Stomach (tissue), 19 donors: ENCODE measurements at places on chromosomes 1 and 21.

DNA sequence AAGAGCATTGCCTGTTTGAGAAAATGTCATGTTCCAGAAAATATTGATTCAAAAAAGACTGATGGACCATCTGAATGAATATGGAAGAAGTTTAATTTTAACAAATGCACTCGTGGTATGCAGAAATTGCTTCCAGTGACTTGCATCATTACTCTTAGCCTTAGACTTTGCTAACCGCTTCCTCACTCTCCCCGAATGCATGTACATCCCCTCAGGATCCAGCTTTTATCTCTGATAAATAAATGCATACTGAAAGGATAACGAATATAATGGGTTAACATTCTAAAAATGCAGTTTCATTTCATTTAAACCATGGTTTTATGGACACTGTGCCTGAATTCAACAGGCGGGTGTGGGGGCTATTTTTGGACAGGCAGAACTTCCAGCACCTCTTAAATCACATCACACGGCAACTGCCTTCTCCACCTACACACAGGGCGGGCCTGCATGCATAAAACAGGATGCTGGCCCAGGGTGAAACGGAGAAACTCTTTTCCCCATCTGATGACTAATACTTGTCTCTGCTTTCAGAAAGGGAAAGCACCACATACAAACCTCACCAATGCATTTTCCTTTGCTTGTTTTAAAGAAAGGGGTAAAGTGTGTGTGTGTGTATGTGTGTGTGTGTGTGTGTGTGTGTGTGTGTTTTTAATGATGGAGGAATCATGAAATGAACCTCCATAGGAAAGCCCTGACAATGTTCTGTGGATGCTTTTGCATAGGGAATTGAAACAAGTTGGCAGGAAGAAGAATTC lies 48.7 kb downstream of the SPAG17 start:
- DNase-seq, result peak; percentile 15

DNA sequence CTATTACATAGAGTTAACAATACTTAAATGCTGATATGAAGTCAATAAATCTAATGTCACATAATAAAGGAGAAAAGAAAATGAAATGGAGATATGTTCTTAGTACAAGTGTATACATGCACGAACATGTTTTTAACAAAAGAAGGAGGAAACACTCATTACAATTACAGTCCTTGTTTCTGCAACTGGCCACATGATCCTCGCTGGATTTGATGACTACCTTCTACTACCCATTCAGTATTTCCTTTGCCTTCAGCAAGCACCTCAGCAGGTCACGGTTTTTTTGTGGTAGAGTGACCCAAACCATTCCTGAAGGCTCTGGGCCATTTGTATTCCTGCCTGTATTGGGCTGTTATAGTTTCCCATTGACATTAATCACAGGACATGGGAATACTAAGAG lies 172.8 kb upstream of the CXADR start:
- no peak for DNase-seq

GRCh38 chr1:47703156-47703825 lies 265.4 kb downstream of the FOXD2 start:
- DNase-seq, result no peak

- no peak for DNase-seq
These were observed 8.2 kb downstream of the GOLPH3L start for GRCh38 chr1:150688763-150689162.

- DNase-seq, result peak; percentile 93
These were observed 46.6 kb upstream of the CTBS start for GRCh38 chr1:84620720-84621313.

DNA sequence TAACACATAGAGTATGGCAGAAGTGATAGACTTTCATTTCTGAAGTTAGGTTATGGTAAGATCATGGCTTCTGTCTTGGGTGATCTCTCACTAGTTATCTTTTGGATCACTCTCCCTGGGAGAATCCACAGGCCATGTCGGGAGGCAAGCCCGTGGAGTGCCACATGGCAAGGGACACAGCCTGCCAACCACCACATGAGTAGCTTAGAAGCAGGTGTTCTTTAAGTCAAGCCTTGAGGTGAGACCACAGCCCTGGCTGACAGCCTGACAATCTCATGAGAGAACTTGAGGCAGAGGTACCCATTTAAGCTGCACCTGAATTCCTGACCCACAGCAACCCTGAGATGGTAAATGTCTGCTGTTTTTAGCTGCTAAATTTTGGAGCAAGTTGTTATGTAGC lies 130.4 kb downstream of the KCNN3 start:
- DNase-seq, result no peak

DNA sequence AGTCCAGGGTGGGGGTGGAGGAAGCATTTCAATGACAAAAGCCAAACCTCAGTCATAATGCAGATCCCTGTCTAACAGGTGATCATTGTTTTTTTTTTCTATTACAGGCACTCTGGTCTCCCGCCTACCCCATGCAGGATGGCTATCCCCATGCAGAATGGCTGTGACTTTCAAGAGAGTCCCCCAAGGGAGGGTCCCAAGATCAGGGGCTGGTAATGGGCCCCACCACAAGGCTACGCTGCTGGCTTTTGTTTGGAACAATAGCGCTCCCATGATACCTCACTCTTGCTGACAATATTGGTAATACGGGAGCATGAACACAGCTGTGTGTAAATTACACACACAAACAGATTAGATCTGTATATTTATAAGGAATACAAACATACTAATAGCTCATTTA lies 119.4 kb downstream of the SLC45A1 start:
- no peak for DNase-seq

DNA sequence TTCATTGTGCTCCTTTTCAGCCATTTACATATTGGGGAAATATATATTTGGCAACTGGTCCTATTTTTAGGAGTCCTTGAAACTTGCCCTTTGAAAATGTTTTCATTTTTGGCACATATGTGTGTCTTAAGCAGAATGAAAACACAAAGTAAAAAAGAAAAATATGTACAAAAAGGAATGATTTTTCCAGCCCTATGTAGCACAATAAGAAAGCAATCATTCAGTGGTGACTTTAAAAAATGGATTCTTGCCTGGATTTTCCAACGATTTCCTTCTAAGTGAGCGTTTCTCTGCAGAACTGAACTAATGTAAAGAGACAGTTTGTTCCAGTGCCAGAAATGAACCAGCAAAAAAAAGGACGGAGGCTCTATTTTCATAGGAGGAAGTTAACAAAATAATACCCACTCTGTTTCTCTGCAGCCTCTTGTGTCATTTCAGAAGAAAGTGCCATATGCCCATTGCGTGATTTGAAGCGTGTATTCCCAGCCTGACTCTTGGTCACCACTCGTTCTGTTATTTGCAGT lies 340.1 kb downstream of the SETD4 start:
- DNase-seq, result peak; percentile 42

GRCh38 chr1:76203127-76203526 lies 128.6 kb downstream of the ST6GALNAC3 start:
- no peak for DNase-seq

- no peak for DNase-seq
These were observed 740 bp downstream of the DSTYK start for GRCh38 chr1:205210756-205211168.

- DNase-seq, result no peak
These were observed 38.5 kb downstream of the TGFB2 start for GRCh38 chr1:218383681-218384080.

- DNase-seq, result no peak
These were observed 276.7 kb downstream of the KCNH1 start for GRCh38 chr1:210857146-210857663.

GRCh38 chr1:204198348-204199340 lies 2.4 kb upstream of the KISS1 start:
- DNase-seq, result peak; percentile 65

DNA sequence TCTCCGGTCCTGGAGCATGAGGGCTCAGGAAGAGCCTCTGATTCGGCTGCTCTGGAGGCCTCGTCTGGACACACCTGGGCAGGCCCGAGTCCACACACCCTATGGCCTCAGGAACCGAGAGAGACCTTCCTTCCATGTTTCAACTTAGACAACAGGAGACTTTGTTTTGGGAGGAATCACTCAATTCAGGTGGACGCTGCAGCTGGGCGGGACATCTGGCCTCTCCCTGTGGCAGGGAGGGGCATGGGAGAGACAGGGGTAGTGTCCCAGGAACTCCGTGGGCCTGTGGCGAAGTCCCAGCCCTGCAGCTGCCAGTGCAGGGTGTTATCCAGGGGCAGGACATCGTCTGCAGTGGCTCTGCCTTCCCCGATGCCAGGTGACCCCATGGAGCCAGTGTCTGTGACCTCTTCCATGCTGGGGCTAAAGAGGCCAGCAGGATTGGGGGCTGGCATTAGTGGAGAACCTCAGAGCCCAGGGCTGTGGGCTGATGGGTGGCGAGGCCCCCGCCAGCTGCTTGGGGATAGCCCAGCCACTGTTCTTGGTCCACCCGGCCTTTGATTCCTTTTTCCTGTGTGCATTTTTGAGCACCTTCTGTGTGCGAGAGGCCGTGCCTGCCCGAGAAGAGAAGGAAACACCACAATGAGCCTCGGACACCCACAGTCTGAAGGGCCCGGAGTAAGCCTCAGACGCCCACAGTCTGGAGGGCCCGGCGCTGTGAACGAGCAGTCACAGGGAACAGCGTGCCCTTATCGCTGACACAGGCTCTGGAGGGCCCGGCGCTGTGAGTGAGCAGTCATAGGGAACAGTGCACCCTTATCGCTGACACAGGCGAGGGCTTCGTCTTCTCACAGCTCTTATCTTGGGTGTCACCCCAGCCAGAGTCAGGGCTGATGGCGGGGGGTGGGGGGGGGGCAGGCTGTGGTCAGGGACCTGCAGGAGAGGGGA lies 6.2 kb downstream of the COL18A1 start:
- DNase-seq, result no peak

DNA sequence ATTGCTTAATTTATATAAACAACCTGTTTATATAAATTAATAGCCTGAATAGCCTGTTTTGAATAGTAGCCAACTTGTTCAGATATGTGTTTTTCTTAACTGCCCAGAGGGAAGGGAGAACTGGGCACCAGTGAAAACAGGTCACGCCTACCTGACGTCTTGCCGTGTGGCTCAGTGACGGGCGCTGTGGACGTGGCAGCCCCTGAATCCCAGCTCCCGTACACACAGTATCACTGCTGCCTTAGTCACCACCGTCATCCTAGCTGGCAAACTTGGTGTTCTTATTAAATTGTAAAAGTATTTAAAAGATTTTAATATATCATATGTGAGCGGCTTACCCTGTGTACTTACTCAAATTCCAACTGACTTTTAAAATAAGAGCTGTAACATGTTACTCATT lies 35.4 kb upstream of the TRAPPC10 start:
- peak; percentile 84 for DNase-seq

GRCh38 chr21:36450511-36450910 lies 29.4 kb downstream of the CLDN14 start:
- no peak for DNase-seq

DNA sequence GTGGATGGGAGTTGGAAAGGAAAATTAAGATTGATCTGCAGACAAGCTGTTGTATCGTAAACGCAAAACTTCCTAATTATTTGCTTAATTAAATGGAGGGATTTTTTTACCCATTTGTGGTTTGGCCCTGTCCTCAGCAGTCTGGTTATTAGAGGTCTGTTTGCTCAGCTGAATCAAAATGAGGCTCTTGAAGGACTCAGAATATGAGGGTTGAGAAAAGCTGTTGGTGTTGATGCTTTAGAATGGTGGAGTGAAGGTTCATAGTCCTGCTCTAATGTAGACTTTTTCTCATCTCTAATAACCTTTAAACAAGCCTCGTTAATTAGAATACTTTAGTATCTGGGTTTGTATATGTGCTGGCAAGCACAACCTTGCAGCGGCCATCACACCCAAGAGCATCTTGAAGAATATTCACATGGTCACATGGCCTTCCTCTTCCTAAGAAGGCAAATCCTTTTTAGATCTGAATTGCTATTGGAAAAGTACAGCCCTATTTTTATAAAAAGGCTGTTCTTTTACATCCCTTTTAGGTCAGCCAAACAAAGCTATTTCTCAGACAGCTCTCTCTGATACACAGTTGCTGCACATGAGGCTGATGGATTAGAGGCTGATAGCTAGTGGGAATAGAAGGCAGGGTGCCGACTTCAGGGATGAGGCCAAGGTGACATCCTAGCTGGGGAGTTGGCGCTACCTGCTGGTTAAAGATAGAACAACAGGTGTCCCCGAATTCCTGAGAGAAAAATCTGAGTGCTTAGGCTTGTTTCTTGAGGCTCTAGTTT lies 53.8 kb downstream of the MACF1 start:
- DNase-seq, result peak; percentile 78

DNA sequence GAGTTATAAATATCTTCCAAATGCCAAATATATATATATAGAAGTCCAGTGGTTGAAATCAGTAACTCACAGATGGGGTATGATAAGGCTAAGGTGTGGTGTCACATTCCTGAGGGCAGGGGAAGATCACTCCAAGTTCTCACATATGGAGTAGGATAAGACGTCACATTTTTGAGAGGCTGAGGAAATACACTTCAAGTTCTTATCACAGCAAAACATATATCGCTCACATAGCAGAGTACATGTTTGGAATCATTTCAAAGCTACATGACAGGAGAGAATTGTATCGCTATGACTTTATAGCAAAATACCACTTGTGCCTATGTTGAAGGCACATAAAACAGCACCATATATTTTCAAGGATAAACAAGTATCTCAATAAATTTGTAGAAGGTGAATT lies 55.1 kb downstream of the RBM11 start:
- no peak for DNase-seq

GRCh38 chr1:2151252-2151651 lies 43.3 kb downstream of the FAAP20 start:
- DNase-seq, result no peak

DNA sequence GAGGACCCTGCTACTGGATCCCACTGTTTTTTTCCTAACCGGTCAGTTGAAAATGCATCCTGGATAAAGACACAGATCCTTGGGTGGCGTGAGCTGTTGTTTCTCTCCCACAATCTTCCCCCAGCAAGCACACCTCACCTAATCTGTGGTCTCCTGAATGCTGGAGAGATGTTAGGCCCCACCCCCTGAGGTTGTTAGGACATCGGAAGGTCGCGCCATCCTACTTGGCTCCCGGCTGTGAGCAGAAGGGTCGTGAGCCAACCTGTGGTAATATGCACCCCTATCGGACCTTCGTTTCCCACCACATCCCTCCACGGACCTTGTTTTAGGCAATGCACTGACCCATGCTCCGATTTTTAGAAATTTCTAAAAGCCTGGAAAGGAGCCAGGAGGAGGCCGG lies 89.9 kb upstream of the IPO9 start:
- DNase-seq, result no peak

DNA sequence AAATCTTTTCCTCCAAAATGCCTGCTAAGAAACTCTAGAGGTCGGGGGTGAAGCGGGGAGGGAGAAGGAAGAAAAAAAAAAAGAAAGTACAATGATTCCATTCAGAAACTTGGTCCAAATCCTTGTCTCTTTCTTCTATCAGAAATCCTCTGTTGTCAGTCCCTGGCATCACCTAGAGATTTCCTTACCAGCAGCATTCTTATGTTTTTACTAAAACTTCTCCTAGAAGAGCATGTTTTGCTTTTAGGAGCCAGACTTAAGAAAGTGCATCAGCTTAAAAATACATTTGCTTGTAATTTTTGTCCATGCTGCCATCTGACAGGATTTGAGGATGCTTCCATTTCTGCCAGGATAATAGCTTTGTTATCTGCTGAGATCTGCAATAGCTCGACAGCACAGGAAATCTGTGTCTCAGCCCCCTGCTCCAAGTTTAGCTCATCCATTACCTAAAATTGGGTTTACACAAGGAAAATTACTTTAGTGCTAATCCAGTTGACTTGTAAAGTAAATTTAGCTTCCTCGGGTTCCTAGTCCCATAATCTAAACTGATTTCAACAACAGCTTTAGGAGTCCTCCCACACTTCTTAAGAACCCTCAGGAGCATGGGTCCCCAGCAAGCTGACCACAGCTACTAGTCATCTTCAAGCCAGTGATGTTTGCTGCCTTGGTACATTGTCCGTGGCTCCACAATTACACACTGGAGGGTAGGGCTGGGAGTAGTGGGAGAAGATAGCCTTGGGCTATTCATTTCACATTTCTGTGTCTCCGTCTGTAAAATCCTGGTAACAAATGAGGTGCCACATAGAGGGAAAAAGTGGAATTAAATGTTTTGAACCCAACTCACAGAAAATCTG lies 92.3 kb upstream of the UBE2U start:
- no peak for DNase-seq
